ENCODE measurements at places on chromosomes 7 and 10. TPM values are rescaled to one million over a fixed set of nuclear protein-coding genes. Genes with fewer than 3 reads are reported as not detected.

GRCh38 chr7:22660732-22661131 lies 66.3 kb upstream of the IL6 start:
- H3K27me3 ChIP-seq = no peaks in the 10 kb centered on the region
- H3K4me1 ChIP-seq = peaks cover 79% of the 10 kb centered on the region
- DNase-seq = peak; percentile 56
- peak overlapping the region; percentile 100 for H3K27ac ChIP-seq
- H3K4me3 ChIP-seq = peak overlapping the region; percentile 38
- no peaks in the 10 kb centered on the region for H3K36me3 ChIP-seq

- no peak for DNase-seq
- H3K27ac ChIP-seq = no peak overlapping the region
- no peaks in the 10 kb centered on the region for H3K4me1 ChIP-seq
- H3K4me3 ChIP-seq = no peak overlapping the region
- no peaks in the 10 kb centered on the region for H3K36me3 ChIP-seq
Measured at GRCh38 chr7:21113609-21114415, 314.1 kb upstream of the SP4 start.

CTAGE8 gene
- 1.4 TPM for total RNA-seq

DNA sequence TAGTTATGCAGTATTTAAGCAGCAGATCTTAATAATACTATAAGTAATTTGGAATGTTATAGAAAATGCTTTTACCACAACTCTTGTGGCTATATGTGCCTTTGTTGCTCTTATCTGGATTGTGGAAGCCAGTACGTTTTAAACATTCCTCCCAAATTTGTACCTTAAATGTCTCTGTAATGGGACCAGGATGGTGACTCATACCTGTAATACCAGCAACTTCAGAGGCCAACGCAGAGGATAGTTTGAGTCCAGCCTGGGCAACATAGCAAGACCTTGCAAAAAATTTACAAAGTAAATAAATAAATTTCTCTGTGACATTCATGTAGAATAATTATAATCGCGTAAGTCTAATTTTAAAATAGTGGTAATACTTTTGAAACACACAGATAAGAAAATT lies 283.1 kb downstream of the POM121L12 start:
- H3K27me3 ChIP-seq = no peaks in the 10 kb centered on the region
- no peak for DNase-seq
- no peak overlapping the region for H3K4me3 ChIP-seq
- H3K36me3 ChIP-seq = no peaks in the 10 kb centered on the region

- no peaks in the 10 kb centered on the region for H3K27me3 ChIP-seq
- no peak overlapping the region for H3K27ac ChIP-seq
- DNase-seq = no peak
- H3K4me1 ChIP-seq = no peaks in the 10 kb centered on the region
Measured at GRCh38 chr10:121702351-121703320, 104.4 kb upstream of the FGFR2 start.

GRCh38 chr10:70578371-70578947 lies 24.1 kb downstream of the PRF1 start:
- H3K4me3 ChIP-seq = no peak overlapping the region
- no peak overlapping the region for H3K27ac ChIP-seq
- no peaks in the 10 kb centered on the region for H3K27me3 ChIP-seq
- DNase-seq = peak; percentile 20
- H3K36me3 ChIP-seq = no peaks in the 10 kb centered on the region

GRCh38 chr10:94251568-94251967 lies 111.2 kb downstream of the NOC3L start:
- H3K4me3 ChIP-seq = no peak overlapping the region
- H3K4me1 ChIP-seq = no peaks in the 10 kb centered on the region
- no peak overlapping the region for H3K27ac ChIP-seq
- H3K36me3 ChIP-seq = no peaks in the 10 kb centered on the region
- H3K27me3 ChIP-seq = no peaks in the 10 kb centered on the region
- DNase-seq = no peak
